EL (cell line): ENCODE measurements at places on chromosomes 3 and 15.

GRCh38 chr3:49199239-49199899 lies 28.0 kb downstream of the KLHDC8B start:
- peak; percentile 41 for DNase-seq

DNA sequence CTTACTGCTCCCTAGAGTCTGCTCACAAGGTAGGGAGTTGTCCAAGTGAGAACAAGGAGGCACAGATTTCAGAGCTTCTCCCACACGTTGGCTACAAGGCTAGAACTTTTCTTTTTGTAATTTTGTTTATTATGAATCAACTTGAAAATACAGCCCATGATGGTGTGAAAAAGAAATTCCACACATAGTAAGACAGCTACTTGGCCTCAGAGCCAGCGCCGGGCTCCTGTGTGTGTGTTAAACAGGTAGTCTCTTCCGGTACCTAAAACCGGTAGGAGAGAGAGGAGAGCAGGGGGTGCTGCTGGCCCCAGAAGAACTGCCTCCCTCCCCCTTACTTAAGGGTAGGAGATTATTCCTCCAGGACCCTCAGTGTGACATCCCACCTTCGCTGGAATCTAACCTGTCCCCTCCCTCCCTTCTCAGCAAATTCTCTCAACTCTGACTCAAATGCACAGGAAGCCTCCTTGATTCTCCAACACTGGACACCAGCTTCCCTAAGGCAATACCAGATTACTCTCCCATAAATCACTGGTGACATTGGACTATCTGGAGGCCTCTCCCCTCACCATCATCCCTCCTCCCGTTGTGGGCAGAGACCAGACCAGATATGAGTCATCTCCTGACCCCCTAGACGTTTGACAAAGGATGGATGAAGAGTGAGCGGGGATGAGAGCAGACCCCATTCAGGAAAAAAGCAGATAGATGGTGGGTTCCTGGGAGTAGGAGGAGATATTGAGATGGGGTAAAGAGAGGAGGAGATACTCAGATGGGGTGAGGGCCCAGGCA lies 4.5 kb upstream of the IP6K1 start:
- DNase-seq = peak; percentile 85

- DNase-seq = no peak
Observed at GRCh38 chr15:55552451-55552850, 35.7 kb downstream of the PYGO1 start.

GRCh38 chr3:163768048-163768447 lies 1310.2 kb downstream of the SI start:
- DNase-seq = no peak

DNA sequence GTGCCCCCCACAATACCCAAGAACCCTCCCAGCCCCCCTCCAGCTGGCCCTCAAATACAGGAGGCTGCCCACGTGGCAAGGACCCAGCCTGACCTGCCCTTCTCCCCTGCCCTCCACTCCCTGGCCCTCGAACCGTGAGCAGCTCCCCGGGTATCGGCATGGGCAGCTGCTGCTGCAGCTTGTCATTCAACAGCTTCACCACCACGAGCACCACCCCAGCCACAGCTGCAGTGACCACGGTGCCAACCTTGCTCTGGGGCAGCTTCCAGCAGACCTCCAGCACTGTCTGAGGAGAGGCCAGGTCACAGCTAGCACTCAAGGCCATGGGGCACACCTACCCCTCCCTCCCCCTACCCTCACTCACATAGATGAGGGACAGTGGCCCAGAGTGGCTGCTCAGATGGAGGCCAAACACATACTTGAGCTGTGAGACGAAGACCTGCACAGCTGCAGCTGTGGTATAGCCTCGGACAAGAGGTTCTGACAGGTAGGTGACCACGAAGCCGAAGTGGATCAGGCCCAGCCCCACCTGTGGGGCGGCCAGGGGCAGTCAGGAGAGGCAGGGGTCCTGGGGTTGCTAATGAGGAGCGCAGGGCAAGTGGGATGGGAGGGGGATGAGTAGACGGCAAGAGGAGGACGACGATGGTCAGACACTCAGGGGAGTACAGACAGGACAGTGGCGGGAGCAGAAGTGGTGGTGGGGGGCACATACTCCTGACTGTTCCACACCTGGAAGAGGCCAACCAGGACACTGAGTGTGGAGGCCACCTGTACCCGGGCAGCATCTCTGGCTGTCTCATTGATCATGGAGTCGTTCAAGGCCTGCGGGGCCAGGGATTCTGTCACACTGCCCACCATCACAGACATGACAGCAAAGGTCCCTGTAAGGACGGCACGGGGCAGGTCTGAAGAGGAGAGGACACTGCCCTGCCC lies 3.5 kb downstream of the SLC26A6 start:
- DNase-seq = no peak

GRCh38 chr3:53881691-53882593 lies at the start of gene ACTR8:
Gene ACTR8, minus strand, starts transcription at chr3:53882152. Its CDS starts 51 bp downstream, at chr3:53882101.
- DNase-seq = peak; percentile 85

GRCh38 chr3:38167591-38167990 lies 2.3 kb downstream of the OXSR1 start:
- DNase-seq = peak; percentile 16

DNA sequence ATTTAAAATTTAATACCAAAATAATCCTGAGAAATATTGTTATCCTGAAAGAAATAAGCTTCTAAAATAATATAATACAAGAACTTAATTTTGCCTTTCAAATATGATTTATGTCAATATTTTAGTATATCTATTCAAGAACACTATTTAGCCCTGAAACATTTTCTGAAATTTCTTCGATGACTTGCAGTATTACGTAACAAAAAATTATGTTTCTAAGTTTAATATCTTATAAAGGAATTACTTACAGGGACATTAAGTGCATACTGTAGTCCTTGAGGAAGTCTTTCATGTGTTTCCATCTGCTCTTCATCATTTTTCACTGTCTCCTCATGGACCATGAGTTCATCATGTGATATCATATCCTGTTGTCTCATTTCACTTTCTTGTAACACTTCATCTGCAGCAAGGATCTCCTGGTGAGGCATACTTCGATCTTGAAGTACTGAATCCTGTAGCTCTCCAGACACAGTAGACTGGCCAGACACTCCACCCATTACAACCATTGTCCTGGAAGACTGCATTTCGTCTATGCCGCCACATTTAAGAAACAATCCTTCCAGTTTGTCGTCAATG lies 62.0 kb downstream of the ZNF148 start:
- DNase-seq = peak; percentile 69

DNA sequence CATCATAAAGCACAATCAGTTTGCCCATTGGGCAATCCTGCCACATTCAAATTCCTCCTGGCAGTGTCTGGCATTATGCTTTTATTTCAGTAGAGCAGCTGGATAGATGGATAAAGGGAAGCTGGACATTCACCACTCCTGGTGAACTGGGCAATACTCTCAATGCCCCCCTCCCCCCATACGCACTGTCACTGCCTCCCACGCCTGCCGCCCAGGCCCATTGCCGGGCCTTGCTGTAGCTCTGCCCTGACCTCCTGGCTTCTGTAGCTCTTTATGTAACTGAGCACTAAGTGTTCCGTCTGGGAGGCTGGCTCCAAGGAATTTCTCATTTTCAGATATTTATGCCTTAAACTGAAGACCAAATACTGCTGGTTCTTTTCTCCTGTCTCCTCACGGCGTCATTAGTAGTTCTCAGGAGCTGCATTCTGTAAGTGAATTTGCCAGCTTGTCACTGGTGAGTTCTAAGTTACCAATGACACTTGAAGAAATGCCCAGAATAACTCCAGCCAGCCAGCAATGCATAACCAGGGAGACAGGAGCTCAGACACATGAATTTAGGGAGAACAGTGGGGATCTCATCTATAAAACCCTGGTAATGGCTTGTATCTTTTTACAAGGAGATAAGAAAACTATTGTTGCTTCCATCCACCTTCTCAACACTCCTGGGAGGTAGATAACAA lies 25.5 kb upstream of the RASGRF1 start:
- no peak for DNase-seq

DNA sequence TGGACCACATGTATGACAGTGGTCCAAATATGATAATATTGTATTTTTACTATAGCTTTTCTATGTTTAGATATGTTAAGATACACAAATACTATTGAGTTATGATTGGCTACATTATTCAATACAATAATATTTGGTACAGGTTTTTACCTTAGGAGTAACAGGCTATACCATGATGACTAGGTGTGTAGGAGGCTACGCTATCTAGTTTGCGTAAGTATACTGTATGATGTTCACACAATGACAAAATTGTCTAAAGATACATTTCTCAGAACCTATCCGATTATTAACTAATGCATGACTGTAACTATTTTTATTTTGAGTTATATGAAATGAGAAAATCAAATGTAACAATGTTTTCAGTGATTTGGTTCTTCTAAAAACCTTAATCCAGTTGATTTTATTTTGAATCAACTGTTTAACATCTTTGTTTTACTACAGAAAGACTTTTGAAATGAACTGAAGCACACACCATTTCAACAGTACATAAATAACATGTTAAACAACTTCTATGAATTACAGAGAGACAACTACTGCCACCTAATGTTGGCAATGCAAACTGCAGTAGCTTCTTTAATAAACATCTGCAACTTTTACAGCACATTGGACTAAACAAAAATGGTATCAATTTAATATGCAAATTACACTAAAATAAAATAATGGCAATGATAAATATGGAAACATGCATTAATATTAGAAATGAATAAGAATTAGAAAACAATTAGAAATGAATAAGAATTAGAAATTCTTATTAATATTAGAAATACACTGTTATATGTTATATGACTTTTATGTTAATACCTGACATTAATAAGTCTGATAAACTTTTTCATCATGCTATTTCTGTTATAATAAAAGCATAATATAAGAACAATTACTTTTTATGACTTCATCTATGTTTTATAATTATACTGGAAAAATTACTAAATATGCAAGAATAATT lies 255.7 kb downstream of the MBNL1 start:
- peak; percentile 54 for DNase-seq

GRCh38 chr3:114827495-114827894 lies 319.6 kb downstream of the ZBTB20 start:
- peak; percentile 30 for DNase-seq

- DNase-seq = no peak
Observed at GRCh38 chr3:137647179-137647578, 116.9 kb upstream of the SOX14 start.

DNA sequence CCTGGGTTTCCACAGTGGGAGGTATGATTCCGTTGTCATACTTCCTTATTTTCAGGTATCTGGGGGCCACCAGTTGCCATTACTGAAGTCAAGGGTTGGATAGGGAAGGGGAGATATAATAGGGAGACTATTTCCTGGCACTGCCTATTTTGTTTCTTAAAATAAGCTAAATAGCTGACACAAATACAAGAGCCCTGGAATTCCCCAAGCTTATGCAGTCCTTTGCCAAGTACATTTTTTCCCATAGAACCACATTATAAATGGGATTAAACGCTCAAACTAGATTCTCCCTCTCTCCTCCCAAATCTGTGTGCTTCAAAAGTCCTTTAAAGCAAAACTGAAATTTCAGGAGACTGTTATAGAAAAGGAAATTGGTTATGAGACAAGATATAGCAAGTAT lies 68.7 kb downstream of the AP4E1 start:
- no peak for DNase-seq

DNA sequence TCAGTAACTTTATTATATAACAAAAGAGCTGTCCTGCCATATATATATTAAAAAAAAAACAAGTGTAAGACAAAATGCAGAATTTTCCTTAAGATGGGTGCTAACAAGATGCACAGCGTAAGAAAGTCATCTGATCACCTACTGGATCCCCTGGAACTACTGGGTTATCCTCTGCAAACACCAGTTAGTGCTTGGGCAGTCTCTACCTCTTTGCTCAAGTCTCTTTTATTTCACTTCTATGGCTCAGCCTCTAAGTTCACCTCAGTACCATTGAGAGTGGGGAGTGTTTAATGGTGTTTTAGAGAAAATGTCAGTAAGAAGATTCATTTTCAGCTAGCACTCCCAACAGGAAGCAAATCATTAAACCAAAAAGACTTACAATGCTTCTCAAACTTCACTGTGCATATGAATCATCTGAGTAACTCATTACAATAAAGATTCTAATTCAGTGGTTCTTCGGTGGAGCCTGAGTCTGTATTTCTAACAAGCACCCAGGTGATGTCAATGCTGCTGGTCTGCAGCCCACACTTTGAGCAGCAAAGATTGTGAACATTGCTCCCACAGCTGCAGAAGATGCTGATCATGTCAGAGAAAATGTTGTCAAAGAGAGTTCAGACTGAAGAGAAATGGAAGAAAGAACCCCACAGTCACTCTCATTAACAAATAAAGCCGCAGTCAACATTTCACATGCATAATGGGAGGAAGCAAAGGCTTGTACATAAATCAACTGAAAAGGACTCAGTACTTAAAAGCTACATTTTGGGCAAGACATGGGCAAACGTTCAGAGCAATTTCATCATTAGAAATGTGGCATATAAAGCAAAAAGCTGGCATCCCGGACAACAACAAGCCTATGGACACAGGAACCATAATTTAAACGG lies 227.1 kb upstream of the ATP11B start:
- no peak for DNase-seq

GRCh38 chr15:39404767-39405181 lies 176.1 kb upstream of the THBS1 start:
- peak; percentile 99 for DNase-seq

GRCh38 chr15:28889346-28889745 lies 3.6 kb downstream of the APBA2 start:
- DNase-seq = no peak

- DNase-seq = no peak
Observed at GRCh38 chr3:71994906-71995305, 210.0 kb upstream of the PROK2 start.

DNA sequence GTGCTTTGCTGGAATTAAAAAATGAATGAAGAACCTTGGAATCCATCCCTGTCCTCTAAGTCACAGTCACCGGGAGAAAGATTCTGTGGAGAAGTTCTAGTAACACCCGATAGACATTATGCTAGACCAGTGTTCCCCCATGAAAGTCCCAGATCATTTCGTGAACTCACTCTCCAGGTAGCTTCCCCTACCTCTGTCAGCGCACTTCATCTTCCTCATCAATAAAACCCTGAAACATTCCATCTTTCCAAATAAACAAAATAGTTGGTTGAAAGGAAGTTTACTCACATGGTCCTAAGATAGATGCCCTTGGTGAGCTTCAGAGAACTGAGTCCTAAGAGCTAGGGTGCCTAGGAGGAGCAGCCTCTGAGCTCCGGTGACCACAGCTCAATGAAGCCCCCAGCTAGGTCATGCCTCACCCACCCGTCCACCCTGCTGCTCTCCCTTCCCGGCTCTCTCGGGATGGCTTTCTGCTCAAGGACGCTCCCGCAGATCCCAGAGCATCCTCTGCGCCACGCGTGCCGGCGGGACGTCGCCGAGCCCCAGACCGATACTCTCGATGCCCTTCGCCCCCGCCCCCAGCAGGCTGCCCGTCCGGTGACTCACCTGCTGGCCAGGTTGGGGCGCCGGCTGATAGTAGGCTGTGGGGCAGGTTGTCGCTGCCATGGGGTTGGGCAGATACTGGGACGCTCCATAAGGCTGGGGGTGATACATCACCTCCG lies 776 bp downstream of the VGLL3 start:
- peak; percentile 59 for DNase-seq

GRCh38 chr3:53044711-53045517 lies 959 bp downstream of the SFMBT1 start:
- peak; percentile 60 for DNase-seq

GRCh38 chr15:49155834-49156627 lies 632 bp upstream of the COPS2 start:
- peak; percentile 52 for DNase-seq

GRCh38 chr3:100075851-100076730 lies 38.2 kb downstream of the FILIP1L start:
- DNase-seq = no peak

- DNase-seq = no peak
Observed at GRCh38 chr15:64205202-64205601, 42.4 kb upstream of the PPIB start.
